ENCODE measurements at places on chromosomes 1 and 21.
A peak's percentile ranks its signal among the peaks of the same experiment; 100 is the strongest.

- DNase-seq, result no peak
Observed at GRCh38 chr1:204314893-204315658, 44.7 kb downstream of the PLEKHA6 start.

DNA sequence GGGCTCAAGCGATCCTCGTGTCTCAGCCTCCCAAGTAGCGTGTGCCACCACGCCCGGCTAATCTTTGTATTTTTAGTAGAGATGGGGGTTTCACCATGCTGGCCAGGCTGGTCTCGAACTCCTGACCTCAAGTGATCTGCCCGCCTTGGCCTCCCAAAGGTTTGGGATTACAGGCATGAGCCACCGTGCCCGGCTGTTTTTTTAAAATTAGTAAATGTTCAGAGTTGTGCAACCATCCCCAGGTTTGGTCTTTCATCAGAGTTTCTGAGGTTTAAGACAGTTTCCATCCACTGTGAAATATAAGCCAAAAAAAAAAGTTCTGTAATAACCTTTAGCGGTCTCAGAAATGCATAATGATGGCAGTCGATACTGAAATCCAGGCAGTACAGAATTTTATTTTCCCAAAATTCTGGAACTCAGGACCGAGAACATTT is 550 bp upstream of the SYT11 start:
- no peak for DNase-seq

DNA sequence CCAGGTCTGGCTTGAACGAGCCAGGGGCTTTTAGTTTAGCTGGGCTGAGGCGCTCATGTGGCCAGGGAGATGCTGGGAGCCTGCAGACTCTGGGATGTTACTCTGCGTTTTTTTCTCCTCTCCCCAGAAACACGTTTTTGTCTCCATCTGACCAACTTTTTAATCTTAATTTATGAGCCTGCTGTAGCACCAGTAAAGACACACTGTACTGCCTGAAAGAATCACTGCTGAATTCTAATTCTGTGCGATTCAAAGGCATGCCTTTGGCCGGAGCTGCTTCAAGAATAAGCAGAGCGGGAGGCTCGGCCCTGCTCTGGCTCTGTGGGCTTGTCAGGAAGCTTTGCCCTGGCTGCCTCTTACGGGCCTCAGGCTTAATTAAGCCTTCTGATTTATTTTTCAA is 129.5 kb downstream of the CAMTA1 start:
- DNase-seq, result no peak

DNA sequence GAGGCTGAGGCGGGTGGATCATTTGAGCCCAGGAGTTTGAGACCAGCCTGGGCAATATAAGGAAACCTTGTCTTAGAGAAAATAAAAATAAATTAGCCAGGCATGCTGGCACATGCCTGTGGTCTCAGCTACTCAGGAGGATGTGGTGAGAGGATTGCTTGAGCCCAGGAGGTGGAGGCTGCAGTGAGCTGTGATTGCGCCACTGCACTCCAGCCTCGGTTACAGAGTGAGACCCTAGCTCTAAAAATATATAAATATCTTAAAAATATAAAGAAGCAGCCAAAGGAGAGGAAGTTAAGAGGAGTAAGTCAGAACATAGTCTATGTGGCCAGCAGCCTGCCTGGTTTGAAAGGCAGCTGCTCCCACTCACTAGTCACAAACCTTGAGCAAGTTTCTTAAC is 4.5 kb upstream of the IL10RB start:
- DNase-seq, result no peak

- peak; percentile 27 for DNase-seq
Observed at GRCh38 chr1:198128533-198128932, 28.3 kb upstream of the NEK7 start.

- DNase-seq, result no peak
Observed at GRCh38 chr1:234922987-234923386, 205.7 kb downstream of the TOMM20 start.

- peak; percentile 49 for DNase-seq
Observed at GRCh38 chr1:62508187-62508758, 71.4 kb downstream of the USP1 start.

- peak; percentile 26 for DNase-seq
Observed at GRCh38 chr1:19597496-19598309, 46.4 kb upstream of the NBL1 start.

DNA sequence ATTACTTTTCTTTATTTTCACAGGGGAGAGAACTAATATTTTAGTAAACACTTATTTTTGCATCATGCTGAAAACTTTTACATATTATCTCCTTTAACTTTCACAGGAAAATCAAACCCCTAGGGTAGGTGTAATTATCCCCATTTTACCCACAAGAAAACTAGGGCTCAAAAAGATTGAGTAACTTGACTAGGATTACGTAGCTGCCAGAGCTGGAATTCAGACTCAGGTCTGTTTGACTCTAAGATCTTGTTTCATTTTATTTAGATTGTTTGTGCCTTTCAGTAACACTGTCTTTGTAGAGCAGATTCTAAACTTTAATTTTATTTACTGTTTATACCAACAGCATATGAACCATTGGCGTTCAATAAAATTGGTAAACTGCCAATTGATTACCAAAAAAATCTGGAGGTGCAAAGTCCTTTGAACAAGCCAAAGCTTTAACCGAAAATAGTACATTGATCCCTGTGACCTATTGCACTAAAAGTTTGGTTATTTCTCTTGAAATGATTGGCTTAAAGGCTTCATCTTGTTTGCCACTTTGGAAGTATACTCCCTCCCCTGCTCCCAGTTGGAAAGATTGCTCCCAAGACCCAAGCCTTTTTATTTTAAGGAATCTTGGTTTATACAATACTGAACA is 71.0 kb upstream of the WDR26 start:
- no peak for DNase-seq

All from HCEC 1CT (cell line).